Activated gamma-delta T cell (primary cell): ENCODE measurements at places on chromosomes 13 and 19.

DNA sequence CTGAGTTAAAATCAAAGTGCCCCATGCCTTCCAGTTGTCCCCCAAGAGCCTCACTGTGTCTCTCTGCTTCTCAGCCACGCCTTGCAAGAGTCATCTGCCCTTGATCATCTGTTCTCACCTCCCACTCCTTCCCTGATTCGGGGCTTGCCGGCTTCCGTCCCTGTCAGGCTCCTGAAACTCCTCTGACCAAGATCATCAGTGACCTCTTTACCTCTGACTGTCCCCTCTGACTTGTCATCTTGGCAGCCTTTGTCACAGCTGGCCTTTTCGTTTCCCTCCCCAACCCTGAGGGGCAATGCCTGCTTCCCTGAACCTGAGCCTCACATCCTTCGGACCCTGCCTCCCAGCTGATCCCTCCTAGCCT lies 66.3 kb downstream of the MAP4K1 start:
- DNase-seq, result no peak

DNA sequence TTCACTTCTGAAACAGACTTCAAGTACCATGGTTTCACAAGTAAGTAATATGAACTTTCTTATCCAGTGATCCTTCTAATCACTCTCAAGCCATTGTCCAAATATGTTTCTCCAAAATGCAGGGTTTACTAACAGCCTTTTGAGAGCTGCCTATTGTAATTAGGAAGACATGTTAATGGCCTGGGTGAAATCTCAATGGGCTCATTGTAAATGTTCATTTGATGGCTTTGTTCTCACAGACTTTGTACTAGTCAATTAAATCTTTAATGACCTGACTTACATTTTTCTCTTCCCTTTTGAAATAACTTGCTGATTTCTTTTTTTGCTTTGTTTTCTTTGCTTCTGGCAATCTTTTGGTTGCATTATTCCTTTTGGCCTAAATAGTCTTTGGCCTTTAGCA lies 444.8 kb downstream of the LIG4 start:
- no peak for DNase-seq

DNA sequence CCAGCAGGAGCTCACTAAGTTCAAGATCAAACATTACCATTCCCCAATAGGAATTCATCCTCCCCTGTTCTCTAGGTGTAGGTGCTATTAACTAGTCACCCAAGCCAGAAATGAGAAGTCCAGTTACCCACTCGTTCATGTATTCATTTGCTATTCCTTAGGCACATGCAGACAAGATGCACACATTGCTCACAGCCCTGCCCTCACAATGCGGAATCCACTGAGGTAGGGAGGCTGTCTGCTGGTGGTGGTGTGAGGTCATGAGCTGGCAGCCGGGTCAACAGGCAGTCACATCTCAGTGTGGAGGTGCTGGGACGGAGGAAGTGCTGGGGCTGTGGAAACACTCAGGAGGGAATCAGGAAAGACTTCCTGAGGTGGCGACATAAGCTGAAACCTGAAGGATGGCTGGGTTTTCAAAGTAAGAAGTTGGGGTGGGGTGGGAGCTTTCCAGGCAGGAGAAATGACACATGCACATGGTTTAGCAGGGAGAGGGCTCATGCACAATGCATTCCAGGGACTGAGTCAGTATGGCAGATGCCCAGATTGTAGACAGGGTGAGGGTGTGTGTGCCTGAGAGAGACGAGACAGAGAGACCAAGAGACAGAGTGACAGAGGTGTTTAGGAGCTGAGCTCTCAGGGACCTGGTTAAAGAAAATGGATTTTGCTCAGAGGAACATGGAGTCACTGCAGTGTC lies 117.6 kb downstream of the USP12 start:
- DNase-seq, result no peak

GRCh38 chr19:45474606-45475521 lies 7.1 kb downstream of the FOSB start:
- no peak for DNase-seq
